ENCODE measurements at places on chromosomes 2 and 18.

- no peak for DNase-seq
Measured at GRCh38 chr2:85706599-85707296, 12.6 kb downstream of the GNLY start.

- no peak for DNase-seq
Measured at GRCh38 chr18:54241483-54241882, 17.0 kb upstream of the MBD2 start.

- no peak for DNase-seq
Measured at GRCh38 chr2:99883358-99883757, 259.0 kb downstream of the AFF3 start.

DNA sequence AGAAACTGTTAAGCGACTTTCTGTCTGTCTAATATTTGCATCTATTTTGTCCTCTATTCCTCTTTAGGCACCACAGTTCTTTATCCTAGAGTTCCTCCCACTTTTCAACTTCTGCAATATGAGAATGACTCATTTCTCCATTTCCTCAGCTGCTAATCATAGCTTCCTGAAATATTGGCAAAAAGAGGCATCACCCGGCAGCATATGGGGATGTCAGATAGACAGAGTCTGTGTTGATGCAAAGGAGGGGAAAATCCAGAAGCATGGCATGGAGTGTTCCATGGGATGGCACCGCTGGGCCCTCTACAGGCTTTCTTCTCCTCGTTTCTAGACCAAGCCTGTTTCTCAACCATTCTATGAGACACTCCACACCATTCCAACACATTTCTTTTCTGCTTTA lies 93.4 kb downstream of the DOCK10 start:
- DNase-seq, result no peak

DNA sequence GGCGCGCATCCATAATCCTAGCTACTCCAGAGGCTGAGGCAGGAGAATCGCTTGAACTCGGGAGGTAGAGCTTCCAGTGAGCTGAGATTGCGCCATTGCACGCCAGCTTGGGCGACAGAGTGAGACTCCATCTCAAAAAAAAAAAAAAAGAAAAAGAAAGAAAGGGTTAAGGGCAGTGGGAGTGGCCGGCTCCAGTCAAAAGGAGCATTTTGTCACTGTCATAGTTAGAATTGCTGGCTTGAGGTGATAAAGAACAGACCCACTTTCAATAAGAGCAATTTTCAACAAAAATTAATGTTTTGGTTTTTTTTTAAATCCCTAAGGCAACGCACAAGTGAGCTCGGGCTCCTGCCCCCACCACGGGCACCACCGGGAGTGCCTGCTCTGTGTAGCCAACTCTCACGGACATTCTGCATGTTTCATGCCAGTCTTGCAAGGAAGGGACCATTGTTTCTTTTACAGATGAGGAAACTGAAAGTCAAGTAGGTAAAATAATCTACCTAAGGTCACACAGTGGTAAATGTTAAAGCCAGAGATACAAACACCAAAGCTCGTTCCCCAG lies 8.5 kb downstream of the CIB4 start:
- no peak for DNase-seq

- no peak for DNase-seq
Measured at GRCh38 chr2:138036522-138036921, 72.2 kb downstream of the HNMT start.

GRCh38 chr2:240920783-240921231 lies 14.7 kb downstream of the CROCC2 start:
- no peak for DNase-seq

DNA sequence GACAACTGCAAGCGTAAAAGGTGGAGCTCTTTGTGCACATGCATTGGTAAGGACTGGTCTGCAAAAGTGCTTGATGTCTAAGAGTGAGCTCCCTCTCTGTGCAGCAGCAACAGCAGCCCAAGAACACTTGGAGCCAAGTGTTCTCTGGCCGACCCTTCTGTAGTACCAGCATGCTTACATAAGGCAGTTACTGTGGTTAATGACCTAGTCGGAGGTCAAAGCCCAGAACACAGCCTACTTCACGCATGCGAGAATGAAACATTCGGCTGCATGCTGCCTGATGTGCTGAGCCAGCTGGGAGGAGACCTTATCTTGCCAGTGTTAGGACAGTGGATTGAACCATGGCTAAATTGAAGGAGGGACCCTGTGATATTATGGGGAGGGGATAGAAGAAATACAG lies 21.3 kb downstream of the NCAPH start:
- no peak for DNase-seq

- no peak for DNase-seq
Measured at GRCh38 chr2:200624658-200625057, 38.8 kb downstream of the AOX1 start.

- DNase-seq, result no peak
Measured at GRCh38 chr18:74498712-74499627, 2.8 kb downstream of the CNDP2 start.

GRCh38 chr2:56613920-56614319 lies 430.1 kb downstream of the CCDC85A start:
- DNase-seq, result no peak

DNA sequence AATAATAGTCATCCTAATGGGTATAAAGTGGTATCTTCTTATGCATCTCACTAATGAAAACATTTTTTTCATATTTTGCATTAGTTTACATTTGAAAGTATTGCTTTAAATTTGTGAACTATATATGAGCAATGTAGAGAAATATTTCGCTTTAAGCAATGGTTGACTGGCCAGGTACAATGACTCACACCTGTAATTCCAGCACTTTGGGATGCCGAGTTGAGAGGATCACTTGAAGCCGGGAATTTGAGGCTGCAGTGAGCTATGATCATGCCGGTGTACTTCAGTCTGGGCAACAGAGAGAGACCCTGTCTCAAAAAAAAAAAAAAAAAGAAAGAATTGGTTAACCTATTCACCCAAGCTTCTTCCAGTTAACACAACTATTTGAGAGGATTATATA lies 15.1 kb downstream of the ZCCHC2 start:
- no peak for DNase-seq

DNA sequence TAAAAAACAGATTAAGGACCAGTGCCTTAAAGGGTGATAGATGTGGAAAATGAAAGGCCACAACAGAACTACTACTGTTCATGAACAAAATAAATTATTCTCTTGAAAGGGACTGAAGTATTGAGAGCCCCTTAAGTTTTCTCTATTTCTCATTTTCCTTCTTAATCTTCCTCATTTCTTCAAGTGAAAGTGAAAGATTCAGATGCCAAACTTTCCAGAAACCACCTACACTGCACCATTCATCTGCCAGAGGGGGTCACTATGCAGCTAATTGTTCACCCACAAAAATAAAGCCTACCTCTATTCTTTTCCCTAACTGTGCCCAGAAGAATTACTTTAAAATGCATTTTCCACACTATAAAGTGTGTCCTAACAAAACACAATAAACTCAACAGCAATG lies 140.1 kb downstream of the NR4A2 start:
- no peak for DNase-seq

DNA sequence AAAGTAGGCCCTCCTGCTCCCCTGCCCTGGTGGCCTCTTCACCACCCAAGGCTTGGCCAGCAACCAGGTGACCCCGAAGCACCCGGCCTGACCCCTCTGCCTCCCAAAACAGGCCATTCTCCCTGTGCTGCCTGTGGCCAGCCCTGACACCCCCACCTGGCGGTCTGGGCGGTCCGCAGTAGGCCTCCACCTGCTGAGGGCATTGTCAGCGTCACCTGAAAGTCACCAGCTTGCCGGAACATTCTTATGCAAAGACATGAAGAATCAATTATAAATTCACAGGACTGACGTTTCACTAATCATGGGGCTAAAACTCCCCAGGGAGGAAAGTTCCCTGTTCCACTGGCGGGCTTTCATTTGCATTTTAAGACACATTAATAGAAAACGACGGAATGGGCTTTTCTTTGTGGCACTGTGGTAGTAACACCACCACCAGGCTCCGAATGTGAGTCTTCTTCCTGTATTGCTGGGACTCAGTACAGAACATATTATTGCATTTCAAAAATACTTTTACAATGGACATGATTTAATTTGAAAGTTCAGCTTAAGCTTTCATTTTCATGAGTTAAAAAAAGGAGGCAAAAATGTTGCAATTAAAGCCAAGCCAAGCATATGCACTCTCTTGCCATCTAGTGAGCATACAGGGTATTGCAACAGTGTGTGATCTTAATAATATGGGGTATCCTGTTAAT lies 57.4 kb downstream of the ADI1 start:
- DNase-seq, result peak; percentile 29
